Fibroblast of lung (primary cell): ENCODE measurements at places on chromosomes 1 and 21.

DNA sequence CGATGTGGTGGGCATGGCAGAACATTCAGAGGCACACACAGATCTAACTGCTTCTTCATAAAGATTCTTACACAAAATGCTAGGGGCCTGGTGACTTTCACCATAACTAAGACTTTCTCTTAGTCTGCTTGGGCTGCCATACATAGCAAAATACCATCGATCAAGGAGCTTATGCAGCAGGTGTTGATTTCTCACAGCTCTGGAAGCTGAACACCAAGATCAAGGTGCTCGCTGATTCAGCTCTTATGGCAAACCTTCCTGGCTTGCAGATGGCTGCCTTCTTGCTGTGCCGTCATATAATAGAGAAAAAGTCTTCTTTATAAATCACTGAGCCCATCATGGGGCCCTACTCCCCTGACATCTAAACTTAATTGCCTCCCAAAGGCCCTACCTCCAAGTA lies 487.3 kb downstream of the AJAP1 start:
- no peaks in the 10 kb centered on the region for H3K36me3 ChIP-seq
- no peaks in the 10 kb centered on the region for H3K27me3 ChIP-seq

DNA sequence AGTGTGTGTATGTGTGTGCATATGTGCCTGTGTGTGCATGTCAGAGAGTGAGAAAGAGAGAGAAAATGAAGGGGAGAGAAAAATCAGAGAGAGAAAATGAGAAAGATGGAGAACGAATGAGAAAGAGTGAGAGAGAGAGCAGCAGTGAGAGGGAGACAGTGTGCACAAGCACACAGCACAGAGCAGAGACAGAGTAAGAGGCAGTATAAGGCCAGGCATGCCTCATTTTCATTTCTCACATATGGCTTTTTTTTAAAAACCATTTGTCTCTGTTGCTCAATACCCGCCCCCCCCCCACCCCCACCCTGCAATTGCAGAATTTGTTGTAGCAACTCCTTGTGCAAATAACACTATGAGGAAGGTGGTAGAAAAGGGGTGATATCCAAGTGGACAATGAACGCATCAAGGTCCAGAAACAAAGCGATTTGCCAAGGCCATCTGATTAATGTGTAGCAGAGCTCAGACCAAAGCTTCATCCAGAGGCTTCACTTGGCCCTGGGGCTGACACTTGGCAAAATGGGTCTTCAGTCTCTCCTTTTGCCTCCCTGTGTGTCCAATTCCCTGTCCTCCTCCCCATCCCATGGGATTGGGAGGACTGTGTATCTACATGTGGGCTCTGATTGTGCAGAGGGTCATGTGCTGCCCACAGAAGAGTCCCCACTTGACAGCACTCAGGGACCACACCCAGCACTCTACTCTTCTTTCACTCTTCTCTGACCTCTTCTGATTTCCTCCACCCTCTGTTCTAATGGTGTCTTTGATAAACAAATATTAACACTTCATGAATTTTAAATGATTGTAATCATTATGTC lies 38.9 kb upstream of the HSD3B1 start:
- DNase-seq, result no peak
- H3K4me3 ChIP-seq, result no peak overlapping the region
- H3K4me1 ChIP-seq, result no peaks in the 10 kb centered on the region
- H3K36me3 ChIP-seq, result no peaks in the 10 kb centered on the region
- H3K27me3 ChIP-seq, result no peaks in the 10 kb centered on the region
- no peak overlapping the region for H3K27ac ChIP-seq

DNA sequence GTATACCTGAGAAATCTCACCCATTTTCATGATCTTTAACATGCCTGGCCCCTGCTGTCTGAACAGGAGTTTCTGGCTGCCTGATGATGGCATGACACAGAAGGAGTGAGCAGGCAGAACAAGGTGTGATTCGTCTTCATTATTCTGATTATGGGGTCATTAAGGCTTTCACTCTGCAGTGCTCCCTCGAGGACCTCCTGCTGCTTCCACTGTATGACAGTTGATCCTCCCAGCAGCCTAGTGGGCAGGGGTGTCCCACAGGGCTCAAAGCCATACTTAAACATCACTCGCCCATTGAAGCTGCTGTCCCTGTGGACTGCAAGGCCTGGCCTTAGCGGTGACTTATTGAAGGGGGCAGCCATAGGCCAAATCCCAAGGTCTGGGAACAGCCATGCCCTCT lies 12.7 kb upstream of the PARS2 start:
- H3K27ac ChIP-seq, result no peak overlapping the region
- DNase-seq, result no peak
- no peak overlapping the region for H3K4me3 ChIP-seq
- peaks cover 15% of the 10 kb centered on the region for H3K27me3 ChIP-seq

GRCh38 chr1:205568135-205568468 lies 63.6 kb downstream of the CDK18 start:
- peaks cover 47% of the 10 kb centered on the region for H3K27me3 ChIP-seq
- no peaks in the 10 kb centered on the region for H3K36me3 ChIP-seq
- no peaks in the 10 kb centered on the region for H3K4me1 ChIP-seq
- no peak overlapping the region for H3K27ac ChIP-seq

GRCh38 chr1:235892202-235892601 lies 25.5 kb upstream of the LYST start:
- H3K4me3 ChIP-seq, result no peak overlapping the region
- DNase-seq, result no peak
- H3K27me3 ChIP-seq, result no peaks in the 10 kb centered on the region
- no peaks in the 10 kb centered on the region for H3K36me3 ChIP-seq
- no peak overlapping the region for H3K27ac ChIP-seq
- no peaks in the 10 kb centered on the region for H3K4me1 ChIP-seq
